ENCODE measurements at places on chromosomes 11 and 22.

DNA sequence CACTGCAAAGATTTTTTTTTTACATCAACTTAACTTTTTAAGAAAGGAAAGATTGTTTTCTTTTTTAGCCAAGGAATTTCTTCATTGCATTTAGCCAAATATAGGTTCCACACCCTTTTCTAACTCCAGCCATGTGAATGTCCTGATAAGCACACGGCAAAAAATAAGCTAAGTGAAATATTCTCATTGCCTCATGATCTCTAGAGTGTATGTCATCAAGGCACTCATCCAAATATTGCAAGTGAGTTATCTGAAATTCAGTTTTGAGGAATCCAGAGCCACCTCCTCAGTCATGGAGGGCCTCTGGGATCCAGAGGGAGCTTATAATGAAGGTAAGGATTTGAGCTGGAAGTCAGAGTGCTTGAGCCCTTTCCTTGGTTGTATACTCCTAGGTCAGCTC lies 80.0 kb downstream of the BLID start:
- peak; percentile 82 for DNase-seq

GRCh38 chr11:44990665-44991064 lies 40.0 kb upstream of the TP53I11 start:
- no peak for DNase-seq

GRCh38 chr11:47348859-47349258 lies 3.6 kb downstream of the MYBPC3 start:
- peak; percentile 27 for DNase-seq

DNA sequence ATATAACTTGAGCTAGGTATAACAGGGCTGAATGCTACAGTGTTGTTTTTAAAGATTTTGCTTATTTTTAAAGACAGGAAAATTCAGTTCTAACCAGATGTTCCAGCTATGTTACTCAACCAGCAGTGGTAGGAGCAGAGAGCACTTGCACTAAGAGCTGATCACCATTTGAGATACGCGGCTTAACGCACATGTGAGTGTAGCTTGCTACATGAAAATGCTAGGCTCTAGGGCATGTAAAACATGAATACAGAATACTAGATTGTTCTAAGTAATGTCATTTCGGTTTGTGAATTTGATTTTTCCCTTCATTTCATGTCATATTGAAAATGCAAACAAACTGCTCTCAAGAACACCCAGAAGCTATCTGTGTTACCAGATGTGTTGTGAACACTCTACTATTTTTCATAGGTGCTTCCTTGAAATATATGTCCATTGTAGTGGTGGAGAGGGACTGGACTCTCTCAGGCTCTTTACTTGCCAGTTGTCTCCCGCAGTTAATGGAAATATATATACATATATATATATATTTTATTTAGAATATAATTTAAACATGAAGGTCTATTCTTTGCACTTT lies 10.8 kb upstream of the TECTA start:
- DNase-seq, result no peak

- no peak for DNase-seq
These were observed 5.5 kb upstream of the GAB4 start for GRCh38 chr22:17013396-17014100.

DNA sequence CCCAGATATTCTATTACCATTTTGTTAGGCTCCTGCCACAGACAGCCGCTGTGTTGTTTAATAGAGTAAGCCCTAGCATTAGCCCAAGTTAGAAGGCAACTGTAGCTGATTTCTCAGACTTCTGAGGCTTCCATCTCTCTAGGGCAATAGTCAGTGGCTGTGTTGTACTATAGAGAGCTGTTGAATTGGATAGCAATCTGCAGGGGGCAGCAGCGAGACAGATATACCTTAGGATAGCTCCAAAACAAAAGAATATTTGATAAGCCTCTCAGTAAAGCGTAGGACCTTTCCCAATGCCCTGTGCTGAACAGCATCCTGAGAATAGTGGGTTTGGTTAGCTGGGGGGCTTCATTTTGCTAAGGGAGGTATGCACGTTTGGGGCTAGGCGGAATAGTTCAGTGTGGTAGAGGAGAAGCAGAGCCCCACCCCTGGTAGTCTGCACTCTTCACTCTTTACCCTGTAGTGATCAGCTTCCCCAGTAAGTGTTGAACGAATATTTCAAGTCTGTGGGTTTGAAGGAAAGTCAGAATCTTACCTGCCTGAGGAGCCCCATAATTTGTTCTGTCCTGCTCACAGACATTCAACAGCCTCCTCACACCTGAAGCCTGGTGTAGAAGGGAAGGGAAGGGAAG lies 515.1 kb downstream of the INSC start:
- DNase-seq, result no peak

DNA sequence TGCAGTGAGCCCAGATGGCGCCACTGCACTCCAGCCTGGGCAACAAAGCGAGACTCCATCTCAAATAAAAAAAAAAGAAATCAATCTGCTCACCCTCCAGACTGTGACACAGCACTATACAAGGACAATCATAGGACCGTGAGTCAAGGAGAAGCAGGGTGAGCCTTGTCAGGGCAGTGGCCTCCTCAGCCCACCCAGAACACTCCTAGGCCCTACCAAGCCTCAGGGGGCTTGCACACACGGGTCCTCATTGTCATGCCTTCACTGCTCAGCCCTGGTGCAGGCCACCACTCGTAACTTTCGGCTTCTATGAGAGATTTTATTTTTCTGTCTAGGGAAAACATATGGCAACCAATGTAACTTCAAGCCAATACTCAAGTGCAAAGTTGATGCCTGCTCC lies 35.8 kb downstream of the DGCR2 start:
- DNase-seq, result no peak

DNA sequence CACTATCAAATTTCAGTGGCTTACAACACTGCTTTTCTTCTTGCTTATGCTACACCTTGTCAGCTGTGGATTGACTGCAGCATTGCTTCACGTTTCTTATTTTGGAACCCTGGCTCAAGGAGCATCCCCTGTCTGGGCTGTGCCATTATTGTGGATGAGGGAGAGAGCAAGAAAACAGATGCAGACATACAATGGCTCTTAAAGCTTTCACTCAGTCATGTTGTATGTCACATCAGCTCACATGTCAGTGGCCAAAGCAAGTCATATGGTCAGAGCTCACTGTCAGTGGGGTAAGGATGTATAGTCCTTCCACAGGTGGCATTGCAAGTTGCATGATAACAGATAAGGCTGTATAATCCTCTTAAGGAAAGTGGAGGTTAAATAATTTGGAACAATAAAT lies 10.0 kb downstream of the ARHGEF12 start:
- no peak for DNase-seq

GRCh38 chr11:108170184-108170583 lies 48.8 kb downstream of the ACAT1 start:
- DNase-seq, result no peak

GRCh38 chr11:14858404-14858803 lies 33.6 kb downstream of the CYP2R1 start:
- no peak for DNase-seq

- no peak for DNase-seq
These were observed 9.3 kb downstream of the MTFP1 start for GRCh38 chr22:30434843-30435242.

DNA sequence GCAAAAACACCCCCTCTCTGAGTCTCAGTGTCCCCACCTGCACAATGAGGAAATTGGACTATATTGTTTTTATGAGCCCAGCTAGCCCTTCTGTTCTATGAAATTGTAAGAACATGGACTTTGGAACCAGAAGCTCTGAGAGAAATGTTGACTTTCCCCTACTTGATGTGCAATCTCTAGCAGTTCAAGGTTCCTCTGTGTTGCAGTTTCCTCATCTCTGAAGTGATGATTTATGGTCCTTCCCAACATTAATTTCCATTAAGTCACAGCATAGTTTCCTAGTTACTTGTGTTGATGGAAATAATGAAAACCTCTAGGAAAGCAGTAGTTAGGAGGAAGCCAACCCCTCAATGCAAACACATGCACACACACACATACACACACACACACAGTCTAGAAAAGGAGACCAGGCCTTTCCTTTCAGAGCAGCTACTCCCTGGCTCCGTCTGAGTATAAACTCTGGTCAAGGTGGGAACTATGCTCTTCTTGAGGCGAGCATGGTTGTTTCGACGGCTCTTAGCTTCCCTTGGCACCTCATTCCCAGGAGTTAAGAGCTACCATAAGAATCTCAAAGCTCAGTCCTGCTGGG lies 518.4 kb downstream of the SOX6 start:
- no peak for DNase-seq

GRCh38 chr22:44628835-44629234 lies 73.2 kb upstream of the PRR5 start:
- DNase-seq, result no peak

DNA sequence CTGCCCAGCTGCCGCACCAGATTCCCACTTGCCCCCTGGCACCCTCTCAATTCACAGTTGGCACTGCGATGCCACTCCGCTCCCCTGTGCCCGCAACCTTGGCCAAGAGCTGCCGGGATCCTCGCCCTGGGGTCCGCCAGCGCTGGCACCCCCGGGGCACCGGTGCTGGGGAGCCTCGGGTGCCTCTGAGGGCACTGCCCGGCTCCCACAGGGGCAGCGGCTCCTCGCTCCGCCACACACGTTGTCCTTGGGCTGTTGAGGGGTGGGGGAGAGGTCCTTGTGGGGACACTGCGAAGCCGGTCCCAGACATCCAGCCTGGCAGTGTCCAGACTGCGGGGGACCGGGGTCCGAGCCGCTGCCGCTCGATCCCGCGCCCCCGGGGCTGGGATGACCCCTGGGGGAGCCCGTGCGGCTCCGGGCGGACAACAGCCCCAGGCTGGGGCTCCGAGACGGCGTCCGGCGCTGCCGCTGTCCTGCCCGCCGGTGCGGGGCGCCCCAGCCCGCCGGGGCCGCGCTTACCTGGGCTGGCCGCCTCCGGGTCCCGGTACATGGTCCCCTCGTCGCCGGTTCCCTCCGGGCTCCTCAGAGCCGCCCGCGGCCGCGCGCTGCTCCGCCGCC lies 496 bp downstream of the SYT7 start:
- no peak for DNase-seq

- no peak for DNase-seq
These were observed 217.7 kb downstream of the LUZP2 start for GRCh38 chr11:24714601-24715000.

DNA sequence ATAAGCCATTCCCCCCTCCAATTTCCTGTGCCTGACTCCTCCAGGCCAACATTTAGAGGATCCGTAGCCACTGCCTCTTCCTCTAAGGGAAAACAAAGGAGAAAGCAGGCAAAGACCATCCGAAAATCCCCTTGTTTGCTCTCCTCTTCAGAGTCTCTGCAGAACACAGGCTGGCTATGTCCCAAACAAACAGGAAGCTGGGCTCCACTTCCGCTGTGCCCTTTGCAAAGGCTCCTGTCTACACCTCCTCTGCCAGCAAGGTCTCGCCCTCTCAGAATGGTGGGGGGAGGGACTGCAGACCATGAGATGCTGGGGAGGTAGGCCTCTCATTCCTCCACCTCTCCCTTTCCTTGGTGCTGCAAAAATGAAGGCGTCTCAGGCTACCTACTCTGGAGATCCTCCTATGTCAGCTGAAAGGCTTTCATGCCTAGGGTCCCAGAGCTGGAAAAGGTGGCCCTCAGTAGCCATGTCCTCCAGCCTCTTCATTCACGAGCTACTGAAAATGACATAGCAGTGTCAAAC lies 596.2 kb downstream of the BUD13 start:
- no peak for DNase-seq

All from fibroblast of skin of scalp (primary cell).